ENCODE measurements at places on chromosomes 4 and X.

GRCh38 chr4:172270397-172270796, 457.2 kb downstream of the GALNTL6 start:
- no peak for DNase-seq

DNA sequence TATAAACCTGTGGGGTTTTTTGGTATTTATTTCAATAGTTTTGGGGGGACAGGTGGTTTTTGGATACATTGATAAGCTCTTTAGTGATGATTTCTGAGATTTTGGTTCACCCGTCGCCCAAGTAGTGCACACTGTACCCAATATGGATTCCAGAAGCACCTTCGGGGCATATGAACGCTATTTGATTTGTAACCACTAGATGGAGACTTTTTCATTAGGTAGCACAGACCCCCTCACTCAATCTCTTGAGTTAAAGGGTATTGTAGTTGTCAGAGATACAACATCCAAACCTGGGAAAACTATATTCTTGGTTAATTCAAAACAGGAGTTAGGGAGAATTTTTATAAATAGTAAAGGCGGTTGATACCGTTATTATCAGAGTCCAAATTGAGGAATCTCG, 79.8 kb downstream of the SPANXN3 start:
- no peak for DNase-seq

DNA sequence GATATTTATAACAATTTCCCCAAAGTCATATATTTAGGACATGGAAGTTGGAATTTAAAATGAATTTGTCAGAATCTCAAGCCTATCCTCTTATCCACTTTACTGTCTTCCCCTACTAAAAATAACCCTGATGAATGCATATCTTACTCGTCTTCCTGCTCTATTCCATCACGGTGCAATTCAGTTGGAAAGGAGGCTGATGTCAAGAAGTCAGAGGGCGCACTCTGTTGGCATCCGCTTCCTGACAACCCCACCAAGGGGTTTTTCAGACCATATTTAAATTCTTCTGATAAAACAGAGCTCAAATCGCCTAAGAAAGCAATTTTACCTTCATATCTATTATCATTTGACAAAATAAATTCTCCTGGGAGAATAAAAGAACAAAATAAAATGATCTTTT, 233.5 kb downstream of the ARHGAP24 start:
- no peak for DNase-seq

DNA sequence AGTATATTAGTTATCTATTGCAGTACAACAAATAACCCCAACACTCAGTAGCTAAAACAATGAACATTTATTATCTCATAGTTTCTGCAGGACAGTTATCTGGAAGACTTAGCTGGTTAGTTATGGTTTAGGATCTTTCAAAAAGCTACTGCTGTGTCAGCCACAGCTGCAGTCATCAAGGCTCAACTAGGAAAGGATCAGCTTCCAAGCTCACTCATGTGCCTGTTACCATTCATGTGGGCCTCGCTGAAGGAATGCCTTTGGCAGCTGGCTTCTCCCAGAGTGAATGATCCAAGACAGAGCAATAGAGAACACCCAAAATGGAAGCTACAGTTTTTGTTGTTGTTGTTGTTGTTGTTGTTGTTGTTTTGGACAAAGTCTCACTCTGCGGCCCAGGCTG, 13.5 kb upstream of the PRSS48 start:
- DNase-seq, result no peak

GRCh38 chr4:41957634-41958033, 22.4 kb downstream of the TMEM33 start:
- no peak for DNase-seq

GRCh38 chr4:141913928-141914327, 277.5 kb downstream of the IL15 start:
- no peak for DNase-seq

- DNase-seq, result no peak
Measured at GRCh38 chr4:123640271-123640670, 243.7 kb downstream of the SPRY1 start.

- no peak for DNase-seq
Measured at GRCh38 chr4:159191989-159192388, 89.1 kb downstream of the RAPGEF2 start.

GRCh38 chrX:151694661-151695582, at the start of gene PRRG3:
TSS of gene PRRG3 (plus strand) at chrX:151695458. CDS start at chrX:151698815, 3,357 bp downstream.
- DNase-seq, result no peak

GRCh38 chr4:73674451-73674919, 54.2 kb upstream of the RASSF6 start:
- no peak for DNase-seq

- DNase-seq, result no peak
Measured at GRCh38 chrX:70754169-70754848, 154.2 kb downstream of the TEX11 start.

DNA sequence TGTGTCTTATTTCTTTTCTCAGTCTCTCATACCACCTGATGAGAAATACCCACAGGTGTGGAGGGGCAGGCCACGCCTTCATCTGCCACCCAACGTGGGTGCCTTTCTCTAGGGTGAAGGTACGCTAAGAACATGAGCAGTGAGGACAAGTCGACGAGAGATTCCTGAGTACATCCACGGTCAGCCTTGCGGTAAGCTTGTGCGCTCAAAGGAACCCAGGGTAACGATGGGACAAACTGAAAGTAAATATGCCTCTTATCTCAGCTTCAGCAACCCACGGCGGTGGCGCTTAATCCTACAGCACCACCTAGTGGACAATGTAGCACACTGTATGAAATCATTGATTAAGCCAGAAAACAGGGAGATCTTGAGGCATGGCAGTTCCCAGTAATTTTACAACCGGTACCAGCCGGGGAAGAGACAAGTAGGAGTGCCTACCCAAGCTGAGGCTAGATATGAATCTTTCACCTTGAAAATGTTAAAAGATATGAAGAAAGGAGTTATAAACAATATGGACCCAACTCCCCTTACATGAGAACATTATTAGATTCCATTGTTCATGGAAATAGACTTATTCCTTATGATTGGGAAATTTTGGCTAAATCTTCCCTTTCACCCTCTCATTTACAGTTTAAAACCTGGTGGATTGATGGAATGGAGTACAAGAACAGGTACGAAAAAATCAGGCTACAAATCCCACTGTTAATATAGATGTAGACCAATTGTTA, 63.0 kb downstream of the ZNF732 start:
- DNase-seq, result peak; percentile 36

GRCh38 chrX:153803211-153804099, 9.0 kb downstream of the SSR4 start:
- DNase-seq, result no peak

DNA sequence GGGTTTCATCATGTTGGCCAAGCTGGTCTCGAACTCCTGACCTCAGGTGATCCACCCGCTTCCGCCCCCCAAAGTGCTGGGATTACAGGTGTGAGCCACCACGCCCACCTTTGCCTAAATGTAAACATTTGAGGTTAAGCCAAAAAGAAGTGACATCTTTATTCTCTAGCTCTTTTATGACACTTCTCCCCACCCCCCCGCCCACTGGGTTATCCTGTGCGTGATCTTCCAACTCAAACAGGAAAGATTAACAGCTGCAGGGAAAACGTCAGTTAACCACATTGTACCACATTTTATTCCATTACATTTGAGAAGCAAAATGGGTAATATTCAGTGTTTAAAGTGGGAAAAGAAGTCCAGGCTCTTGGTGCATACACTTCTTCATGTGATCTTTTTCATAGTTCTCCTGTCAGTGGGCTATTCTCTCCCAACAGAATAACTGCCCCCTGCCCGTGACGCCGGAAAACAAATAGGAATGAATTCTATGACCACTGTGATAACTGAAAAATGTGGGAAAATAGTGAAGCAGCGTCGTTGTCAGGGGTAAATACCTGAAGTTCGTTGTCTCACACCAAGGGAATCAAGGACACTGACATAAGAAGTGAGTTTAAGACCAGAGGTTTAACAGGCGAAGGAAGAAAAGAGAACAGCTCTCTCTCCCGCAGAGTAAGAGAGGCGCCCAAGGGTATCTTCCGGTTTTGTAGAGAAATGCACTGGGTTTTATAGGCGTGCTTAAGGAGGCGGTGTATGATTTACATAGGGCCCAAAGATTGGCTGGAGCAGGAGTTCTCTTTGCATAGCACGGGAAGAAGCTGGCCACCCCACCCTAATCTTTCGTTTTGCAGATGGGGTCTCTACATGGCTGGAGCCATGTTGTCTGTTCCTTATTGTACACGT, 9.7 kb upstream of the SRD5A3 start:
- no peak for DNase-seq

DNA sequence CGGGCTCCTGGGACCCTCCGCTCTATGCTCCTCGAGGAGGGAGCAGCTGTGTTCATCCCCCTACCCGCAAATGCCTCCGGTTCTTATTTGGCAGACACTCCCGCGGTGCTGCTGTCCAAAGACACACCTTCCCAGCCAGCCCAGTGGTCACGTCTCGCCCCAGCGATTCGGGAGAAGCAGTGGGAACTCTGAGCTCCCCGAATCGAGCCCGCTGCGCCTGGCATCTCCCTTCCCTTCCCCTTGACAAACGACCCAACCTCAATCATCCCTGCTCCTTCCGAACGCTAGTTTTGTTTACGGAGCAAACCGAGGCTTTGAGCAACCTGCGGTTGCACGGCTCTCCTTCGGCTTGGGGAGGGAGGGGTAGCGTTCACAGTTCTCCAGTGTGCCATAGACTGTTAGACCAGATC, 317 bp upstream of the FRMPD4 start:
- DNase-seq, result no peak

- DNase-seq, result no peak
Measured at GRCh38 chrX:65574356-65574755, 39.8 kb upstream of the LAS1L start.

GRCh38 chr4:94537921-94538628, 86.3 kb downstream of the PDLIM5 start:
- DNase-seq, result no peak

GRCh38 chr4:4789462-4789861, 70.0 kb upstream of the MSX1 start:
- no peak for DNase-seq

DNA sequence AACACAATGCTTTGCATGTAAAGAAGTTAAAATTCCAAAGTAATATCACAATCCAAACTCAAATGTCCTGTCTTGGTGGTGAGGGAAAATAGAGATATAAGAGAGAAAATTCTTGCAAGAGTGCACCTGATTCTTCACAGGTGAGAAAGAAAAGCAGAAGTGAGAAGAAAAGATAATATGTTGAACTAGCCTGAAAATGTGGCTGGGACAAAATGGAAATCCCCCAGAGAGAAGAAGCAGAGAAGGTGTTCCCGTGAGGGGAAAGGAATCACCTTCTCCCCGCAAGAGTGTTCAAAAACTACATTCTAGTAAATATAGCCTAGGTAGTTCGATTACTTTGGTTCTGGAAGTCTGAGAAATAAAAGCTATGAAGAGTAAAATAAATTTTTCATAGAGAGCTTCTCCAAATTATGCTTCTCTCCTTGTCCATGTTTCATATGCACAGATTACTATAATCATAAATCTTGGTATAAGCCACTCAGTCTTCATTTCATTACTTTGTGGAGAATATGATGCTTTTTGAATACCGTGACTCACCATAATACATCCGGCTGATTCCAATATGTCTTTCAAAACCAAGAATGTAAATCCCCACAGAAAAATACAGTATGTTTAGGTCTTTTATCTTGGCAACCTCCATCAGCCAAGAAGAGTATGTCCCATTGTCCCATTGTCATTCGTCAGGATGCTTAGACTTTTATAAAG, 63.1 kb downstream of the COX18 start:
- DNase-seq, result no peak
